ENCODE measurements at places on chromosomes 1 and 21.
A peak's percentile ranks its signal among the peaks of the same experiment; 100 is the strongest.

GRCh38 chr1:168636642-168637111 lies 60.3 kb downstream of the XCL1 start:
- no peak for DNase-seq

DNA sequence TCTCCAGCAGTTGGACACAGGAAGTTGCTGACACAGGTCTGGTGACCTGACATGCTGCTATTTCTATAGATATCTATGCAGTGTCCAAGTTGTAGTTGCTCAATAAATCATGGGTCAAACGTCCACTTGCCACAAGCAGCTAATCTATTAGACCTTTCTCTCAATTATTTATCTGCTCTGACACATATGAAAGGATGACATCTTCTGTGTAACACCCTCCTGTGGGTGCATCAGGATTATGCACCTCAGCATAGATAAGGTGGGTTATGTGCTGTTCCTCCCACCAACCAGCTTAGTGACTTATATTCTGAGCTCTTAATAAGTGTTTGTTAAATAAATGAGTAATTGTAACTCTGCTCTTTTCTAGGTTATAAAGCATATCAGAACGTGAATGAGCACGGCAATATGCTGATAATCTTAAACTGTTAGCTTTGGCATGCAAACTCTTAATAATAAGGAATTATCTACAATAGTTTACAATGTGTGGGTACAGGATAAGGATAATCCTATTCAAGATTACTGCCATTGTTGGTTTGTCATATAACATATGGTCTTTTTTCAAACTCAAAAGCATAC lies 90.7 kb upstream of the GCLM start:
- no peak for DNase-seq

GRCh38 chr1:185365951-185366350 lies 48.9 kb upstream of the IVNS1ABP start:
- DNase-seq, result no peak

DNA sequence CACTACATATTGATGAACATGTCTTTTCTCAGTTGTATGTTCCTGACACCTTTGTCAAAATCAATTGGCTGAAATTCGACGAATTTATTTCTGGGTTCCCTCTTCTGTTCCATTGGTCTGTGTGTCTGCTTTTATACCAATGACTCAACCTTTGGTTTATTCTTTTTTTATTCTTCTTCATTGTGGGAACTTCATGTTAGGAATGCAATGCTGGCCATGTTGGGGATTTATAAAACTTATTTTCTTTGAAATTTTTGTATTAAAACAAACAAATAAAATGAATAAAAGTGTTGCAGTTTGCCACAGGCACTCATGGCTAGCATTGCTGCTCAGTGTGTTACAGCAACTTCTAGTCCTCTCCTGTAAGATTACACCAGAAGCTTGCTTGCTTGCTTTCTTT lies 287.8 kb downstream of the DUSP10 start:
- no peak for DNase-seq

DNA sequence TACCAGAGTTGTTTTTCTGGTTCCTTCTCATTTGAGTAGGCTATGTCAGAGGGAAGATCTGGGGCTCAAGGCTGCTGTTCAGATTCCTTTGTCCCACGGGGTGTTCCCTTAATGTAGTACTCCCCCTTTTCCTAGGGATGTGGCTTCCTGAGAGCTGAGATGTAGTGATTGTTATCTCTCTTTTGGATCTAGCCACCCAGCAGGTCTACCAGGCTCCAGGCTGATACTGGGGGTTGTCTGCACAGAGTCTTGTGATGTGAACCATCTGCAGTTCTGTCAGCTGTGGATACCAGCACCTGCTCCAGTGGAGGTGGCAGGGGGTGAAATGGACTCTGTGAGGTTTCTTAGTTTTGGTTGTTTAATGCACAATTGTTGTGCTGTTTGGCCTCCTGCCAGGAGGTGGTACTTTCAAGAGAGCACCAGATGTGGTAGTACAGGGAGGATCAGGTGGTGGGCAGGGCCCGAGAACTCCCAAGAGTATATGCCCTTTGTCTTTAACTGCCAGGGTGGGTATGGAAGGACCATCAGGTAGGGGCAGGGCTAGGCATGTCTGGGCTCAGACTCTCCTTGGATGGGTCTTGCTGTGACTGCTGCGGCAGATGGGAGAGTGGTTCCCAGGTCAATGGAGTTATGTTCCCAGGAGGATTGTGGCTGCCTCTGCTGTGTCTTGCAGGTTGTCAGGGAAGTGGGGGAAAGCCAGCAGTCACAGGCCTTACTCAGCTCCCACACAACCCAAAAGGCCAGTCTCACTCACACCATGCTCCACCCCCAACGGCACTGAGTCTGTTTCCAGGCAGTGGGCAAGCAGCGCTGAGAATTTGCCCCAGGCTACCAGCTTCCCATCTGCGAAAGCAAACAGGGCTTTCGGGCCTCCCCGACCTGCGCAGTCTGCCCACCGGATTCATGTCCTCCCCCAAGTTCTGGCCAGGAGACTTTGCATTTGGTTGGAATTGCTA lies 64.2 kb downstream of the SERINC2 start:
- peak; percentile 44 for DNase-seq

GRCh38 chr1:219427403-219427802 lies 185.5 kb downstream of the ZC3H11B start:
- no peak for DNase-seq

DNA sequence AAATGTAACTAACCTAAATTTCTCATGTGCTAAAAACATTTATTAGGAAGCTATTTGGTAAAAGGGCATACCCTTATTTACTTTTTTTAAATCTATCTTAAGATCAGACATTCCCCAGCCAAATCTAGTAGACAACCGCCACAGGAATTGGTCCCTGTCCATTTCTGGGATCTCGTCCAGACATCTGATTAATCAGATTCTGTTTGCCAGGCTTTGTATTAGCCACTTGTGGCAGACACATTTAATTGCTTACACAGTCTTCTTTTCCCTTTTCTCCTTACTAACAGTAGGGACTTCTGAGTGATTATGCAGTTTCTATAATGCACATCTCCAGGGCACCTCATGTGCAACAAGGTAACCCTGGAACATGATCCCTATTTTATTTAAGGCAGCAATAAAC lies 449.0 kb upstream of the RGS18 start:
- peak; percentile 9 for DNase-seq

GRCh38 chr1:93707956-93708355 lies 26.3 kb upstream of the BCAR3 start:
- no peak for DNase-seq

DNA sequence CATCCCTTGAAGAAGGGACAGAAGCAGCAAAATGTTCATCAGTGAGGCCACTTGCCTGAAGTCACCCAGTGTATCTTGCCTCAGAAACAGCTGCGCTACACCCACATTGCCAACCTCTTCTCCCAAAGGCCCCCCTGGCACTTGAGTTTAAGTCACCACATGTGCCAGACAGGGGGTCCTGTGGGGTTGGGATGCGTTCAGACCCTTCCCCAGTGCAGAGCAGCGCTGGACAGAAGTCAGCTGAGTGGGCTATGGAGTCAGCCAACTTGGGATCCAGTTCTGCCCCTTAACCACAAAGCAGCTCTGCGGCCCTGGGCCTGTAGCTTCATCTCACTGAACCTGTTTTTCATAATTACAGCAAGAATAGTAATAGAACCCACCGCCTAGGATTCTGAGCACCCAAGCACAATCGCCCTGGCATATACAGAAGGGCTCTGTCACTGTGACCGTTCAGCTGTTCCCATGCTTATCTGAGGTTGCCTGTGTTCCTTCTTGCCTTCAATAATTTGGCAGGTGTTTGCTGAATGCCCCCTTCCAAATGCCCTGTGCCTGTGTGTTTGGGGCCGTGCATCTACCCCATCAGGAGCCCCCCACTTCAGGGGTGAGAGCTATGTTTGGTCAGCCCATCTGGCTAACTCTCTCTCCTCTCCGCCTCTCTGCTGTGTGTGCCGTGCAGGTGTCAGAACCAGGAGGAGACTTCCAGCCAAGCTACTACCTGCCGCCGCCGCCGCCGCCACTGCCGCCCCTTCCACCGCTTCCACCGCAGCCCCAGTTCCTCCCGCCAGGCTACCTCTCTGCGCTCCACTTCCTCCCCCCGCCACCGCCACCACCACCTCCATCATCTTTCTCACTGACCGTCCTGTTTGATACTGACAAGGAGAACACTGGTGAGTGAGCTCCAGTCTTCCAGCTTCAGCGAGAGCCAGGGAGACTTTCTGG lies 5.0 kb downstream of the DMRTB1 start:
- DNase-seq, result no peak

DNA sequence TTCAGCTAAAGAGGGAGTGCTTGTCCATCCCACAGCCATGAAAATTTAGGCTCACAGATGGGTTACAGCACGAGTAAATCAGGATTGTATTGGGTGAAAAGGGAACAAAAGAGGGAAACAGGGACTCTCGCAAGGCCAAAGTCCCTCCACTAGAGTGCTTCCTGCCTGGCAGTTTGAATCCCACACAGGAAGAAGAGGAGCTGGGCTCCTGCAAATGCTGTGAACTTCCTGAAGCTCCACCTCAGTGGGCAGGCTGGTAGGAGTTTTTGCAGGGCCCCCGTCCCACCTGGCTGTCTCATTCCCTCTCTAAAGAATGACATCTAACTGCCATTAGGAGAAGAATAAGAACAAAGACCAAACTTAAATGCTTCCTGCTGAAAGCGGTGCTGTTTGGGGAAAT lies 712.0 kb upstream of the PRMT6 start:
- DNase-seq, result no peak

DNA sequence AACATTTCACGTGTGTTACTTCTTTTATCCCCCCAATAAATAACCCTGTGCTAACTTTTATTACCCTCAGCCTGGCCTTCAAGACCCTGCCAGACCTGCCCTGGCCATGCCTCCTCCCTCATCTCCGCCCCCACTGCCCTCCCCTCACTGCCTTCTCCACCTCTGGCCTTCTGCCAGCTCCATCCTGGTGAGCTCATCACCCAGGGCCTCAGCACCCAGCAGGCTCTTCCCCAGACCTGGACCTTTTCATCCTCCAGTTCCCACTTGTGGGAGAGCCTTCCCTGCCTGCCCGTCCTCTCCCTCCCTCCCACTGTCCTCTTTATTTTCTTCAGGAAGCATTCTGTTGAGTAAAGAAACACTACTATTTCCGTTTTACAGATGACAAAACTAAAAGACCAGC lies 72.0 kb downstream of the SLC66A1 start:
- no peak for DNase-seq

- DNase-seq, result no peak
These were observed 6.2 kb downstream of the CORT start for GRCh38 chr1:10456048-10456447.

GRCh38 chr1:54070171-54070837 lies 16.9 kb downstream of the TCEANC2 start:
- peak; percentile 51 for DNase-seq

- no peak for DNase-seq
These were observed 5.2 kb downstream of the NFIA start for GRCh38 chr1:61087571-61087970.

DNA sequence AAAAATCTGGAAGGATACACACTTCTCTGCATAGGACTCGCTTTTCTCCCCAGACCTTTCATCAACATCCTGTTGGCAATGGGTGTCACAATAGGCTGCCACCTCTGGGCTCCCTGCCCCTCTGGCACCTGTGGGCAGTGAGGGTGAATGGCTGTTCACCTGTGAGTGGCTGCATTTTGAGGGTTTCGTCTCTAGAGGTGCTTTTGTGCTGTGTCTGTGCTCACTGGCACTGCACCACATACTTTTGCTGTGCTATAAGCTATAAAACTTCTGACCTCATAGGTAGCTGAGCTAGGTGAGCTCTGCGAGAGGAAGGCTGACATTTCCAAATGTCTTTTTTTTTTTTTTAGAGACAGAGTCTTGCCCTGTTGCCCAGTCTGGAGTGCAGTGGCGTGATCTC lies 35.9 kb downstream of the SLC30A1 start:
- no peak for DNase-seq

DNA sequence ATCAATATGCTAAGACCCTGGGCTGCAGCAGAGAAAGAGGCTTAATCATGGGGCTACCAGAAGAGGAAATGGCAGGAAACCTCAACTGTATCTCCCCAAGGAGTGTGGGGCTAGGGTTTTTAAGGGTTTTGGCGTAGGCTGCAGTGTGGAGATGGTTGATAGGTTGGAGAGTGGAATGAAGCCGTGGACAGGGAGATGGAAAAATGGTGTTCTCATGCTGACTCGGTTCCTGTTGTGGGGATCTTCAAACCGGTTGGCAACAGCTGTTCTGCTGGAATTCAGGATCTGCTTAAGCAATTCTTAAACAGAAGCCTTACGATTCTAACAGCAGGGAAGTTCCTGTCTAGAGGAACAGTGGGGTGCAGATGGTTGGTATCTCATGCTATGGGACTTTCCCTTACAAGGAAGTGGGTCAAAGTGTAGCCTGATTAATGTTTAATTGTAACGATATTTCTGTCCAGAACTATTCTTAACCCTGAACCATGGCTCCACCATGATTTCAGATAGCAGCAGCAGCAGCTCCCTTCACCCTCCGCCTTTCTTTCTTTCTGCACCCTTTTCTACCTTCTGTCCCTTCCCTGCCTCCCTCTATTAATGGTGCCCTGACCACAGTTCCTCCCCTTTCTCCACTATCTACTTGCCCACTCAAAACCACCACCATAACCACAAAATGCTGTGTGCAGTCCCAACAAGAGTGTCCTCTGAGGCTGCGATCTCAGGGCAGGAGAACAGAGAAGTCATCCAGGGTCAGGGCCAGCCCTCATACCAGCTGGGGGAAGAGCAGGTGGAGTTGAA lies 30.8 kb downstream of the RSPH1 start:
- no peak for DNase-seq

DNA sequence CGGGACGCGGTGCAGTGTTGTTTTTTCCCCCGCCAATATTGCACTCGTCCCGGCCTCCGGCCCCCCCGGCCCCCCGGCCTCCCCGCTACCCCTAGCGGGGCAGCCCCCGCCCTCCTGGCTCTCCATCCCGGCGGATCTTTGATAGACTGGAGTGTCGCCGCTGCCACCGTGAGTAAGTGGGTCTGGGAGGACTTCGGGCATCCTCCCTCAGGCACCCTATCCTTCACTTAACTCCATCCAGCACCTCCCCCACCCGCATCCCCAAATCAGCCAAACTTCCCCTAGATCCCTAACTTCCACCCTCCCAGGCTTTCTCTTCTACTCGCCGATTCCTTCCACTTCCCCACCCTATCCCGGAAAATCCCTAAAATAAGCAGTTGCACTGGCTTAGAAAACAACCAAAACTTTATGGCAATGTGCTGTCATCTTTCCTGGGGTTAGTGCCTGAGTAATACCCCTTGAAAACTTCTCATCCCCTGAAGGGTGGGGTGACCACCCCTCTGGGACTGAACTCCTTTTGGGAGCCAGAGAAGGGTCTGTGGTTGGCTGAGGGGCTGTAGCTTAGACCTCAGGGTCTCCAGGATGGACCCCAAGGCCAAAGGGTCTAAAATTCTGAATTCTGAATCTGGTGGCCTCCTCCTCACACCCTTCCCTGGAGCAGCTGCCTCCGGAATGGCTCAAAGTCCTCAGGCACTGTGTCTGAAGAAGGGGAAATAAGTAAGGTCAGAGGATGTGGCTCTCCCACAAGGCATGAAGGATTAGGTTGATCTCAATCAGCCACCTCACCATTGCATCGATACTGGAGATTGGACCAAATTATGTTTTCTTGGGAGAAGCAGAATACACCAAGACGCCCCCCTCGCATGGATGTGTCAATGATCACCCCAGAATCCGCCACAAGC lies 12.2 kb downstream of the THBS3 start:
- no peak for DNase-seq

Measured in NCI-H1105 (cell line).